ENCODE measurements at places on chromosomes 1 and 21. TPM values are rescaled to one million over a fixed set of nuclear protein-coding genes. Genes with fewer than 3 reads are reported as not detected.
A peak's percentile ranks its signal among the peaks of the same experiment; 100 is the strongest.

DNA sequence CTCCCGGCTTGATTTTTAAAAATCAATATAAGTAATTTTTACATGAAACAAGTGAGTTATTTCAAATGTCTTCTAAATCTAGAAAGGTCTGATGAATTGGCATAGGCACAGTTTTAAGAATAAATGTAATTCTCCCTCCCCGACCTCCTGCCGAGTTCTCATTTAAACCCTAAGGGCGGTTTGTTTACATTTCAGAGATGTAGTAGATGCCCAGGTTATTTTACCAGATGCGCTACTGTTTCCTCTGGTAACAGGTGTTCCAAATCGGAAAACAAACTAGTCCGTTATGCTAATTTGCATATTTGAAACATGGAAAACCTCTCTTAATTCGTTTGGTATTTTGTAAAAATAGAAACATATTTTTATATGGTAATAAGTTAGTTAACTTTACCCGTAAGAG is 53.8 kb upstream of the CFAP126 start:
- H3K4me3 ChIP-seq, result peak overlapping the region; percentile 13
- H3K4me1 ChIP-seq, result peaks cover 13% of the 10 kb centered on the region
- H3K36me3 ChIP-seq, result no peaks in the 10 kb centered on the region
- H3K27me3 ChIP-seq, result peaks cover 4% of the 10 kb centered on the region

GRCh38 chr1:116737020-116737854 is 17.0 kb upstream of the CD2 start:
- peak; percentile 84 for DNase-seq
- peaks cover 16% of the 10 kb centered on the region for H3K36me3 ChIP-seq
- H3K27ac ChIP-seq, result peak overlapping the region; percentile 93
- peak overlapping the region; percentile 55 for H3K4me3 ChIP-seq
- H3K4me1 ChIP-seq, result peaks cover 58% of the 10 kb centered on the region

MTOR gene
- total RNA-seq, result 49.2 TPM

DNA sequence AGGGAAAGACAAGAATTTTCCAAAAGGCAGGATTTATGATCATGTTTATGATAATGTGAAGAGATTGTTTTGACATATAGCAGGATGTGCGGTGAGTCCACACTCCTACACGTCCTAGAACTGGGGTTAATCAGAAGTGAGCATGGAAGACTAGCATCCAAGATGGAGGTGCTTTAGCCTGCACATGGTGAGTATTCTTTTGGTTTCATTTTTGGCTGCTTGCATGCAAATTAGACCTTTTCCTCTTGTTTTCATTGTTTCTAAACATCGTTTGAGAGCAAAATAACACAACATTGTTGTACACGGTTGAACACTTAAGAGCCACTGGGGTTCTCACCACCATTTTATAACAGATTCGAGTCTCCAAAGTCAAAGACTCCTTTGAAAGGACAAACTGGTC is 14.9 kb upstream of the GUK1 start:
- peaks cover 2% of the 10 kb centered on the region for H3K36me3 ChIP-seq
- H3K4me1 ChIP-seq, result peaks cover 11% of the 10 kb centered on the region
- H3K4me3 ChIP-seq, result no peak overlapping the region
- no peak for DNase-seq
- no peaks in the 10 kb centered on the region for H3K27me3 ChIP-seq

GRCh38 chr1:50966991-50967390 is 3.1 kb upstream of the CDKN2C start:
- H3K27me3 ChIP-seq, result peaks cover 7% of the 10 kb centered on the region
- H3K4me1 ChIP-seq, result peaks cover 18% of the 10 kb centered on the region
- H3K36me3 ChIP-seq, result peaks cover 21% of the 10 kb centered on the region
- peak overlapping the region; percentile 97 for H3K4me3 ChIP-seq
- peak overlapping the region; percentile 28 for H3K27ac ChIP-seq

DNA sequence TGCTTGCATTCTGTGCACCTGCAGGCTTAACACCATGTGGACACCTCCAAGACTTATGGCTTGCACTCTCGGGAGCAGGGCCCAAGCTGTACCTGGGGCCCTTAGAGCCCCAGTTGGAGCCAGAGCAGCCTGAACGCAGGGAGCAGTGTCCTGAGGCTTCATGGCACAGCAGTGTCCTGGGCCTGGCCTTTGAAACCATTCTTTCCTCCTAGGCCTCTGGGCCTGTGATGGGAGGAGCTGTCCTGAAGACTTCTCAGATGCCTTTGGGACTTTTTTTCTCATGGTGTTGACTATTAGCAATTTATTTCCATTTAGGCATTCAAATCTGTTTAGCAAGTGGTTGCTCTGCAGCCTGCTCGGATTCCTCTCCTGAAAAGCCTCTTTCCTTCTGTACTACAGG is 11.0 kb downstream of the RPTN start:
- no peak overlapping the region for H3K27ac ChIP-seq
- no peak for DNase-seq
- H3K27me3 ChIP-seq, result peaks cover 23% of the 10 kb centered on the region
- H3K4me3 ChIP-seq, result no peak overlapping the region
- H3K4me1 ChIP-seq, result no peaks in the 10 kb centered on the region
- H3K36me3 ChIP-seq, result no peaks in the 10 kb centered on the region

TNFAIP8L2 gene
- 33.7 TPM for total RNA-seq

- DNase-seq, result no peak
- no peaks in the 10 kb centered on the region for H3K36me3 ChIP-seq
- peaks cover 79% of the 10 kb centered on the region for H3K27me3 ChIP-seq
- H3K4me3 ChIP-seq, result peak overlapping the region; percentile 65
- H3K4me1 ChIP-seq, result peaks cover 20% of the 10 kb centered on the region
These were observed 940 bp downstream of the SOX13 start for GRCh38 chr1:204073837-204074273.

CACNA1S gene
- total RNA-seq, result not detected

JAM2 gene
- 0.05 TPM for total RNA-seq

- H3K4me1 ChIP-seq, result no peaks in the 10 kb centered on the region
- no peak for DNase-seq
- H3K27me3 ChIP-seq, result no peaks in the 10 kb centered on the region
- no peak overlapping the region for H3K27ac ChIP-seq
- no peak overlapping the region for H3K4me3 ChIP-seq
These were observed 167.1 kb upstream of the BEND5 start for GRCh38 chr1:48943826-48944225.

RGS16 gene
- 1.9 TPM for total RNA-seq

DNA sequence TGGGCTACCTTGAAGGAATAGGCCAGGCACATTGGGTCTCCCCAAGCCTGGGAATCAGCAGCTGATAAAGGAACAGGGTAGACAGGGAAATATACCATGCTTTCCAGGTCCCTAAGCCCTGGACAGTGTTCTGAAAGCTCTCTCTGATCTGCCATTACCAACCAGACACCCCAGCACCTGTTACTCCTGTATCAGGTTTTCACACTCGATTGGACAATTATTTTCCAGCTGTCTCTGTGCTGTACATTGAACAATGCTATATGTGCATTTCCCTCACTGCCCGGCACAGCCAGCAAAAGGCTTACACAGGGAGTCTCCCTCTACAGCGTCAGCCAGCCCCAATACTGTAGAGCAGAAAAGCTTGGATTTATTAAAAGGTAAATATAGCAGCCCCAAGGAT is 4.7 kb downstream of the CFAP45 start:
- H3K36me3 ChIP-seq, result no peaks in the 10 kb centered on the region
- no peak overlapping the region for H3K4me3 ChIP-seq
- H3K4me1 ChIP-seq, result peaks cover 6% of the 10 kb centered on the region
- no peak overlapping the region for H3K27ac ChIP-seq

DNA sequence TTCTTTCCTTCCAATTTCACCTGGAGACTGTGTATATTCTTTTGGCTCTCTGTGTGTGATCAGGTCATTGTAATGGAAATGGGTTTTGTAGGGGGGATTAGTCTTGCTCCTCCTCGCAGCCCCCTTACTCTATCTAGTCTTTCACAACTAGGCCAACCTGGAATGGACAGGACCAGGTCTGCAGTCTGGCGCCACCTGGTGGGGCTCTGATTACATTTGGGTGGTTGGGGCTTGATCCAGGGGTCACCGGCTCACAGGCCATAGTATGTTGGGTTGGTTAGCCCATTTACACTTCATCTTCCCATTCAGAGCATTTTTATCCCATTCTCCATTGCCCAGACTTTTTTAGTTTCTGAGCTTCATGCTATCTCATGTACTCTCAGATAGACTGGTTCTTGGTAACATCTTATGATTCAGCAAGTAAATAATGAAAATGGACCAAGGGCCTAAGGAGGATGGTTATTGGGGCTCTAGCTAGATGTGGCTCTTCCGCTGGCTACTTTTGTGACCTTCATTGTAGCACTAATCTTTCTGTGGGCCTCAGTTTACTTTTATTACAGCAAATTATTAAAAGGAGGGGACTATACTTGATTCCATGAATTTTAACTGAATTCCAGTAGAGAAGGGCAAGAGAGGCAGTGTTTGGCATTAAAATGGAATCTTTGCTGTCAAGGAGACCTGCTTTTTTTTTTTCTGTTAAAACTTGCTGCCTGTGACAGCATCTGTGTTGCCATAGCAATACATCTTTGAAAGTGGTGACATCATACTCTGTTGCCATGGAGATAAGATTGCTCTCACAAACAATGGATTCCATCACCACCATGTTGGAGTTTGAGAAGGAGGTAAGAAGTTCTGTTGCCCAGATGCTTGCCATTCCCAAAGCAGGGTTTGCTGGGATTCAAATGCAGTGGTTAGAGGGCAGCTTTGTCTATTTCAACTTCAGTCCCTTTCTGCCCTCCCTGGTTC is 150.1 kb downstream of the PLXNA2 start:
- no peaks in the 10 kb centered on the region for H3K36me3 ChIP-seq
- DNase-seq, result peak; percentile 71
- H3K4me1 ChIP-seq, result no peaks in the 10 kb centered on the region
- no peak overlapping the region for H3K4me3 ChIP-seq
- no peak overlapping the region for H3K27ac ChIP-seq

CAMK1G gene
- not detected for total RNA-seq

CTSE gene
- not detected for total RNA-seq

ATPAF1 gene
- total RNA-seq, result 50.6 TPM

TRIM67 gene
- not detected for total RNA-seq

GRCh38 chr1:17237561-17237903 is 11.4 kb upstream of the PADI3 start:
- no peak overlapping the region for H3K4me3 ChIP-seq
- no peak for DNase-seq
- H3K4me1 ChIP-seq, result no peaks in the 10 kb centered on the region
- no peaks in the 10 kb centered on the region for H3K36me3 ChIP-seq
- no peaks in the 10 kb centered on the region for H3K27me3 ChIP-seq

DNA sequence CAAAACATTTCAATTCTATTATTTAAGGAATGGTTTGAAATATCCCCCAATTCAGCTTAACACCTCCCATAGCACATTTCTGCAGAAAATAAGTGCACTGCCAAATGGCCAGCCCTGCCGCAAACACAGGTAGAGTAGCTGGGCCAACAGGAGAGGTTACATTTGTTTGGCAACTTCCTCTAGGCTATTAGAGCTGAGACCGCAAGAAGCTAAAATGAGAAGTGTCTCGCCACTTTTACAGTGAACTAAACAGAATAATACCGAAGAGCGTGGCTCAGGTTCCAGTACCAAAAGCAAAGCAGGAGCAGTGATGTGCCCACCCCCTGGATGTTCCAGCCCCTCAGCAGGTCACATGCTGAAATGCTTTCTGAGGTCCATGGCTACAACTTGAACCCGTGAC is 154.5 kb upstream of the PKN2 start:
- H3K27ac ChIP-seq, result no peak overlapping the region
- H3K27me3 ChIP-seq, result peaks cover 8% of the 10 kb centered on the region
- H3K4me3 ChIP-seq, result no peak overlapping the region
- no peaks in the 10 kb centered on the region for H3K4me1 ChIP-seq
- H3K36me3 ChIP-seq, result no peaks in the 10 kb centered on the region

- H3K4me1 ChIP-seq, result no peaks in the 10 kb centered on the region
- no peak for DNase-seq
- H3K27me3 ChIP-seq, result no peaks in the 10 kb centered on the region
- H3K4me3 ChIP-seq, result no peak overlapping the region
- H3K36me3 ChIP-seq, result no peaks in the 10 kb centered on the region
- no peak overlapping the region for H3K27ac ChIP-seq
These were observed 8.0 kb upstream of the EIF2B3 start for GRCh38 chr1:44994309-44994898.

DNA sequence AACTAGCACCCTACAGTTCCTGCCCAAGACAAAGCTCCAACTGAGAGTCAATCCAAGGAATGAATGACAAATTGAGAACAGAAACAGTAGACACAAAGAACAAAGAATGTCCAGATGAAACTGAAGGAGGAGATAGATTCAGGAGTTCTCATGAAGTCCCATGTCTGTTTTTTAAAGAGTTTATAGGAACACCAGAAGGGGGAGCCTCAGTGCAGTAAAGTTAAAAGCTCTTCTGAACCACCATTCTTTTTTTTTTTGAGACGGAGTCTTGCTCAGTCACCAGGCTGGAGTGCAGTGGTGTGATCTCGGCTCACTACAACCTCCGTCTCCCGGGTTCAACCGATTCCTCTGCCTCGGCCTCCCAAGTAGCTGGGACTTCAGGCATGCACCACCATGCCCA is 323.6 kb downstream of the MRPL39 start:
- no peak overlapping the region for H3K27ac ChIP-seq
- H3K4me3 ChIP-seq, result no peak overlapping the region
- H3K27me3 ChIP-seq, result peaks cover 17% of the 10 kb centered on the region
- peak; percentile 7 for DNase-seq

GRCh38 chr1:2135441-2135841 is 59.1 kb downstream of the FAAP20 start:
- no peak overlapping the region for H3K27ac ChIP-seq
- H3K4me1 ChIP-seq, result peaks cover 18% of the 10 kb centered on the region
- no peak for DNase-seq
- H3K27me3 ChIP-seq, result no peaks in the 10 kb centered on the region
- no peak overlapping the region for H3K4me3 ChIP-seq

DNA sequence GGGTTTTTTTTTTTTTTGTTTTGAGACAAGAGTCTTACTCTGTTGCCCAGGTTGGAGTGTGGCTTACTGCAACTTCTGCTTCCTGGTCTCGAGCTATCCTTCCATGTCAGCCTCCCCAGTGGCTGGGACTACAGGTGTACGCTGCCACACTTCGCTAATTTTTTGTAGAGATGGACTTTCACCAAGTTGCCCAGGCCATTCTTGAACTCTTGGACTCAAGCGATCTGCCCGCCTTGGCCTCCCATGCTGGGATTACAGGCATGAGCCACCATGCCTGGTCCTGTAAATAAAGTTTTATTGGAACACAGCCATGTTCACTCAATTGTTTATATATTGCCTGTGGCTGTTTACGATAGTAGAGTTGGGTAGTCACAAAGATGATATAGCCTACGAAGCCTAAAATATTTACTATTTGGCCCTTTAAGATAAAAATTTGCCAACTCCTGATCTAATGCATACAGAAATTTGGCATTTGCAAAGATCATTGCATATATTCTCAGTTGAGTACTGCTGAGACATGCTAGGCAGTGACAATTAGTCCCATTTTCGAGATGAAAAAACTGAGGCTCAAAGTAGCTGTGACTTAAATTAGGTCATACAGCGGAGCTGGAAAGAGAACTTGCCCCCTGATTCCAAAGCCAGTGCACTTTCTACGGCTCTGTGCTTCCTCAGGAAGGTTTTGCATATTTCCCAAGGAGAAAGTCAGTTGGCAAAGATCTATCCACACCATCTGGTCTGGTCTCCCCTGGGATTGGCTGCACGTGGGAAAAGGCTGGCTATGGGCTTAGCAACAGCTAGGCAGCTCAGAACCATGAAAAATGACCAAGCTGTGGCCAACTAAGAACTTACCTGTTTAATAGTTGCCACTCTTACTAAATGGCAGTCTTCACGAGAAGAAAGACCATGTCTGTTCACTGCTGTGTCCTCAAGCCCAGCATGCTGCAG is 19.4 kb downstream of the MECR start:
- H3K4me3 ChIP-seq, result no peak overlapping the region
- H3K4me1 ChIP-seq, result peaks cover 2% of the 10 kb centered on the region
- H3K27me3 ChIP-seq, result no peaks in the 10 kb centered on the region
- H3K27ac ChIP-seq, result no peak overlapping the region

LMX1A gene
- total RNA-seq, result not detected
